Cardiac fibroblast (primary cell): ENCODE measurements at places on chromosomes 1 and 21.

DNA sequence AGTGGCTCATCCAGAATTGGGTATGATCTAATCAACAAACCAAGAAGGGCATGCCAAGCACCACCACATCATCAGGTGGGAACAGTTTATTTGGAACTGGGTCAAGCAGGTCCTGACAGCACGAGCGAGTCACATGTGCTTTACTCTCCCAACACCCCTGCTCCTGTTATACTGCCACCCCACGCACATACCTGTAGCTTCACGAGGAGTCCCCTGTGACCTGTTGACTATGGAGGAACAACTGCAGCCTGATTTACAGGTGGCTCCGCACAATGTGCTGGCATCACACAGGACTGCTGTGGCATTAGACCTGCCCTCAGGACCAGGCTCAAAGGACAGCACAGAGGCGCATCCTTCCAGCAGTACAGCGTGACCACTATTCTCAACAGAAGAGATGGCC is 70.8 kb upstream of the LRRN2 start:
- DNase-seq, result no peak

GRCh38 chr1:59391212-59392179 is 94.6 kb downstream of the FGGY start:
- no peak for DNase-seq

GRCh38 chr1:66384258-66384921 is 149.6 kb upstream of the SGIP1 start:
- DNase-seq, result no peak

DNA sequence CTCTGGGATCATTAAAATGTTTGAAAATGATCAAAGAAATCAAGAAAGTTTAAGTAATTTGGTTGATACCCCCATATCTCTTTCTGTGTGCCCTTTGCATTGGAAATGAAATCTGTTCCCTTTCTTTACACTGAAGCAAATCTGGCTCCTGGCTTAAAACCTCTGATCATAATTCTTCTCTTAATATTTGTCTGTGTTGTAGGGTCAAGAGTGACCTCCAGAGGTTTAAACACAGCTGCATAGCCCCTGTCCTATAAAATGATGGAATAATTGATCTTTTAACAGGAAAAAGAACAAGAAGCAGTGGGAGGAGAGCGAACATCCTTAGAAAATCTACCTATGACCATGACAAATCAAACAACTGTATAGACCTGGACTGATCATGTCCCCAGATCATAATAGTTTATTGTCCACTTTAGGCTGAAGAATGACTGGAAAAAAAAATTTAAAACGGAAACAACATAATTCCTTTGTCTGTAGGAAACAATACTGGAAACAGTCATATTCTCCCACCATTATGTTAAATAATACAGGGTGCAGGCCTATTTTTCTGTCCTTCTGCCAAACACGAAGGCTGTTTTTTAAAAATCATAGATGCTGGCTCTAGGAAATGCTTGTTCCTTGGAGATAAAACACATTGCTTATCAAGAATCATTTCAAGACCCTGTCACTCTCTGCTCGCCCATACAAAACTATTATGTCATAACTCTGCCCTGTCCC is 184.3 kb downstream of the NEGR1 start:
- DNase-seq, result no peak

DNA sequence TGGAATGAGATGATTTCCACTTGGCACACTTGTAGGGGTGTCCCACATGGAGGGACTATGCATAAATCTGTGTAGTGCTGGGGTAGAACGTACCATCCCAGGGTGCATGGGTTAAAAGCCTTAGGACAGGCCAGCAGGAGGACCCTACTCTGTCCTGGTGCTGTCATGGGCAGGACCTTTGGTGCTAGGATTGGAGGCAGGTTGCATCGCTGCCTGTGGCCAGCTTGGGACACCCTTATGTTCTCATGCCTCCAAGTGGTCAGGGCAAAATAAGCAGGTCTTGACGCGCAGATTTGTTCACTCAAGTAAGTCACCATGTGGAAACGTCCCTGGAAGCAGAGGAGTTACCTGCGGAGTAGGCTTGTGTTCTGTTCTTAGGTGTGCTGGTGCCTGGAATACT is 49.5 kb upstream of the RAB3GAP2 start:
- no peak for DNase-seq
